Chondrocyte (in vitro differentiated cells): ENCODE measurements at places on chromosomes 3 and 15. TPM values are rescaled to one million over a fixed set of nuclear protein-coding genes. Genes with fewer than 3 reads are reported as not detected.

The PLSCR5 gene
- total RNA-seq: not detected in 3 replicates

GRCh38 chr15:56102441-56102840 lies 109.0 kb upstream of the NEDD4 start:
- H3K36me3 ChIP-seq: peaks cover 8% of the 10 kb centered on the region
- no peak overlapping the region for H3K27ac ChIP-seq
- no peak for DNase-seq
- no peaks in the 10 kb centered on the region for H3K27me3 ChIP-seq
- no peak overlapping the region for H3K4me3 ChIP-seq

DNA sequence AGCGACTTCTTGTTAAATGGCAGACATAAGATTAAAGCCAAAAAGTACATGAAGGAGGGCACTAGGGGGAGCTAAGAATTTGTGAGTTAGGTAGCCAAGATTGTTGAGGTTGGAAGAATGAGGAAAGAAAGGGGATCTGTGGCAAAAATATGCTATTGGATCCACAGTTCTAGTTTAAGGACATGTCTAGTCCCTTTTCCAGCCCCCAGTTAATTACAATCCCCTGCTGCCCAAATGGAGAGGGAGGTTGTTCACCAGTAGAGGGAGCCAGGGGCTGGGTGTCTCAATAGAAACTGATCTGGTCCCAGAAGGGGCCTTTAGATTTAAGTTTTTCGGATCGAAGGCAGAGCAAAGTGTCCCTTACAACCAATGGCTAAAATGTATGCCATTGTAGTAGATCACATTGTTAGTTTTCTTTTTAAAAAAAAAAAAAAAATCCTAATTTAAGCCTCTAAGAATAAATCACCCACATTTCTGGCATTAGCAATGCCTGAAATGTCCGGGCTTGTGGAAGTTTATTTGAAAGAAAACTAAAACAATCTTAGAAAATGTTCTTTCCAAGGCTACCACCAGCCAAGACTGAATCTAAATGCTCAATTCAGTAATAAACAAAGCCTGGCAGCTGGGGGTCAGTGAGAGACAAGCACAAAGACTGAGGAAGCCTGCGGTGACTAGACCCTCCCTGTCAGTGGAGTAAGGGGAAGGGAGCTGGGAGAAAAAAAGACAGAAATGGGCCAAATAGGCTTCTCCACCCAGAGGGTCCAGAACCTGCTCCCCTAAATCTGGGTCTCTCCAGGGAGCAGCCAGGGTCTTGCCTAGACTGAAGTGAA lies 7.1 kb downstream of the COL8A1 start:
- no peak for DNase-seq
- H3K27ac ChIP-seq: peak overlapping the region; percentile 98
- H3K4me3 ChIP-seq: peak overlapping the region; percentile 92
- H3K27me3 ChIP-seq: no peaks in the 10 kb centered on the region
- peaks cover 65% of the 10 kb centered on the region for H3K36me3 ChIP-seq

DNA sequence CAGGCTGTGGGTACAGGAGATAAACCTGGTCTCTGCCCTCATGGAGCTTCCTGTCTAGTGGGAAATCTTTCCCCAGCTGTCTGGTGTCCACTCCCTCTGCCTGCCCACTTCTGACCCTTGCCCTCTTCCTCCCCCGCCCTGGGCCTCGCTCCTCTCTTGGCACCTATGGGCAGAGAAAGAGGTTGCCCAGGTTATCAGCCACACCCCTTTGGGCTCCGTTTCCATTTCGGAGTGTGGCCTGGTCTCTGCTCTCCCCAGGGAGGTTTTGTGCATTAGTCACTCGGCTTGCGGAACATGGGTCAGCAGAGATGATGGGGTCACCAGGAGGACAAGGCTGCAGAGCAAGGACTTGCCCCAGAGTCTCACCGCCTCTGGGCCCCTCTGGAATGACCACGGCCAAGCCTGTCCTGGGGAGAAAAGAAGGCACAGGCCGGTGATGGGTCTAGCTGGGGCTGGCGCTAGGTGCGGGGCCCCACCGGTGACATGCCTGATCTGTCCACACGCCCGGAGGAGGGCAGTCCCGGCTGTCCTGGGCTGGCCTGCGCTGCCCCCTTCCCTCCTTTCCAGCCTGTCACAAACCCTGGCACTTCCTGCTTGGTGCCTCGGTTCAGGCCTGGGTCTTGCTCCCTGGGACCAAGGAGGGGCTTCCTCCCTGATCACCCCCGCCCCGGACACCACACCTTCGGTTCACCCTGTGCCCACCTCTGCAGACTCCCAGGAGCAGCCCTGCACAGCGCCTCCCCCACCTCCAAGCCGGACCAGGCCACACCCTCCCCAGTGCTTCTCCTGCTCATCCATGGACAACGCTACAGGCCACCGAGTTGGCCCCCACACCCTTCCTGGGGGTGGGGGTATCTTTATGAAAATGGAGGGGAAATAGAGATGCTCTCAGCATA lies 35.6 kb upstream of the MUC4 start:
- peaks cover 7% of the 10 kb centered on the region for H3K4me1 ChIP-seq
- DNase-seq: no peak
- no peak overlapping the region for H3K4me3 ChIP-seq
- H3K27me3 ChIP-seq: no peaks in the 10 kb centered on the region
- no peak overlapping the region for H3K27ac ChIP-seq
- no peaks in the 10 kb centered on the region for H3K36me3 ChIP-seq

GRCh38 chr3:119427669-119428068 lies 35.7 kb downstream of the TMEM39A start:
- DNase-seq: no peak
- no peaks in the 10 kb centered on the region for H3K27me3 ChIP-seq
- H3K4me3 ChIP-seq: no peak overlapping the region
- H3K36me3 ChIP-seq: peaks cover 48% of the 10 kb centered on the region
- no peak overlapping the region for H3K27ac ChIP-seq

The ERICH6 gene
- total RNA-seq: not detected in 3 replicates

- DNase-seq: no peak
- no peak overlapping the region for H3K4me3 ChIP-seq
- no peak overlapping the region for H3K27ac ChIP-seq
- no peaks in the 10 kb centered on the region for H3K27me3 ChIP-seq
- H3K36me3 ChIP-seq: no peaks in the 10 kb centered on the region
These were observed 945.1 kb downstream of the EPHA3 start for GRCh38 chr3:90052425-90052950.

DNA sequence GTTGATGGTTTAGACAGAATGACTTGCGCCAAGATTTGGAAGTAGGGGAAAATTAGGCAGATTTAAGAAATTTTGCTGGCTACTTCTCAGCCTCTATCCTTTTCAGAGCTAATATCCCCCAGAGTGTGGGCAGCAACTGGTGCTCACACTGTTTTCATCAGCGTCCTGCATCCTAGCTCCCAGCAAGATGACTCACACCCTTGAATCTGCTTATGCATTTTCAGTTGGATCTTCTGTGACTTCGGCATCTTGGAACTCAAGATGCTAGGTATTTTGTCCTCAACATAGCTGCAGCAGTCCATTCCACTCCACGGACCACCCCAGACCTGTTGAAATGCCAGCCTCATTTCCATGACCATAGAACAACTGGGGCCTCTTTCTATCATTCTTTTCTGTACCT lies 336.1 kb upstream of the NR2F2 start:
- no peaks in the 10 kb centered on the region for H3K27me3 ChIP-seq
- DNase-seq: no peak
- peaks cover 10% of the 10 kb centered on the region for H3K4me1 ChIP-seq

The TNNC1 gene
- total RNA-seq: 3.3 to 13.7 TPM (median 12.7 TPM) in 3 replicates

- H3K36me3 ChIP-seq: peaks cover 2% of the 10 kb centered on the region
- DNase-seq: no peak
- no peak overlapping the region for H3K27ac ChIP-seq
- no peak overlapping the region for H3K4me3 ChIP-seq
These were observed 26.3 kb downstream of the DPH6 start for GRCh38 chr15:35519541-35520149.

The CTXND1 gene
- total RNA-seq: not detected in 3 replicates

The AMOTL2 gene
- 145 to 259 TPM (median 256 TPM) in 3 replicates for total RNA-seq

- peaks cover 51% of the 10 kb centered on the region for H3K4me1 ChIP-seq
- no peaks in the 10 kb centered on the region for H3K27me3 ChIP-seq
- peak overlapping the region; percentile 75 for H3K27ac ChIP-seq
- no peak for DNase-seq
These were observed 246.9 kb upstream of the LRIG1 start for GRCh38 chr3:66747696-66748095.

DNA sequence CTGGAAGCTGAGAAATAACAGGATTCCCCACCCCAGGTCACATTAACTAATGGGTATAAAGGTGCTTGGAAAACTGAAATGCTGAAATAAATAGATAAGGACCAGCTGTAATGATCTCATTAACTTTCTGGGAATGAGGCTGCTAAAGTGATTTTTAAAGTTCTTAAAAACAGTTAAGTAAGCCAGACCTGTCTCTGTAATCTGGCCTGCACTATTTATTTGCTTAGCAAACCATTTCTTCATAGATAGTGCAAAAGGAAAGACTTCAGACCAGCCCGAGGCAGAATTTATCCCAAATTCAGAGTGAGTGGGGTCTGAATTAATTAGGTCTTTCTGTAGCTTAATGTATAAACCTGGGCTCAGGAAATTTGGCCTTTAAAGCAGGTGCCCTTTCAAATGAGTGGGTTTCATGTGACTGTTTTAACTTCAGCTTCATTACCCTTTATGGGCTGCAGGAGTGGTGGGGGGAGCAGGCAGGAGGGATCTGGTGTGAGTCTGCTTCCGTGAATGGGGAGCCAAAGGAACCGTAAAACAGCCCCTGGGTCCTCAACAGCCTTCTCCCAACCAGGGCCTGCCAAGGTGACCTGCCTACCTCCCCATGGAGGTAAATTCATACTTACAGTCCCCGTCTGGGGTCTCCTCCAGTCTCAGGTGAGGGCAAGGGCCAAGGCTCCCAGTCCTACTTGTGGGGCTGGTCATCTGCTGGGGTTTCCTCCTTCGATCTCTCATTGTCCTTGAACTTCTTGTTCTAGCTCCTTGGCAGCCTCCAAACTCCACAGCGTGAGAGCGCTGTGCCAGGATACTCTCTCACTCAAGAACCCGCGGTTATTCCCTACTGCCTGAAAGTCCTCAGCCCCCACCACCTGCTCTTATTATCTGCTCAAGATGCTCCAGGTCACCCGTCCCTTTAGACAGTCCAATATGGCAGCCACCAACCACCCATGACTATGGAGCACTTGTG lies 31.2 kb downstream of the MAGEF1 start:
- H3K36me3 ChIP-seq: no peaks in the 10 kb centered on the region
- peaks cover 2% of the 10 kb centered on the region for H3K27me3 ChIP-seq
- peak; percentile 36 for DNase-seq
- peaks cover 29% of the 10 kb centered on the region for H3K4me1 ChIP-seq
- no peak overlapping the region for H3K4me3 ChIP-seq

The C3orf85 gene
- not detected in 3 replicates for total RNA-seq

- DNase-seq: no peak
- H3K4me1 ChIP-seq: peaks cover 18% of the 10 kb centered on the region
- no peak overlapping the region for H3K27ac ChIP-seq
- H3K27me3 ChIP-seq: no peaks in the 10 kb centered on the region
- no peak overlapping the region for H3K4me3 ChIP-seq
- H3K36me3 ChIP-seq: no peaks in the 10 kb centered on the region
These were observed 7.6 kb upstream of the TCF12 start for GRCh38 chr15:56910801-56911200.

GRCh38 chr15:45521596-45522327 lies 793 bp downstream of the SLC30A4 start:
- peaks cover 1% of the 10 kb centered on the region for H3K27me3 ChIP-seq
- peaks cover 9% of the 10 kb centered on the region for H3K36me3 ChIP-seq
- no peak for DNase-seq
- peaks cover 34% of the 10 kb centered on the region for H3K4me1 ChIP-seq

DNA sequence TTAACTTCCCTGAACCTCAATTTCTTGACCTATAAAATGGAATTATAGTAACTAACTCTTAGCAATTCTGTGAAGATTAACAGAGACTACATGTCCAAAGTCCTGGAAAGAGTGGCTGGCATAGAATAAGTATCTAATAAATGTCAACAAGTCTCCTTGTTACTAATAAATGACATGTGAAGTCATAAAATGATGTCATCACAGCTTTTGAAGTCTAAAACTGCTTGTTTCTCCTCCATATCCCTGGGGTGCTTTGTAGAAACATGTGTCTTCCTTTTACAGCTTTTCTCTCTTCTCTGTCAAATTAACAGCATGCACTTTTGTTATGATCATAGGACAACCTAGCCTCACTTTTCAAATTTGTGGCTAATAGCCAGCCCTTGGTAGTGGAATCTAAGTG lies 510.2 kb downstream of the NTRK3 start:
- no peak overlapping the region for H3K27ac ChIP-seq
- peaks cover 3% of the 10 kb centered on the region for H3K27me3 ChIP-seq
- DNase-seq: no peak
- no peaks in the 10 kb centered on the region for H3K4me1 ChIP-seq
- H3K4me3 ChIP-seq: no peak overlapping the region
- H3K36me3 ChIP-seq: no peaks in the 10 kb centered on the region

GRCh38 chr3:99846477-99847160 lies 29.0 kb downstream of the CMSS1 start:
- peaks cover 7% of the 10 kb centered on the region for H3K36me3 ChIP-seq
- H3K27ac ChIP-seq: peak overlapping the region; percentile 82

- H3K4me3 ChIP-seq: no peak overlapping the region
- peaks cover 1% of the 10 kb centered on the region for H3K27me3 ChIP-seq
- H3K27ac ChIP-seq: no peak overlapping the region
- no peaks in the 10 kb centered on the region for H3K36me3 ChIP-seq
These were observed 6.9 kb downstream of the GALNT15 start for GRCh38 chr3:16181361-16181760.
